Stimulated activated CD4-positive, alpha-beta T cell treated with anti-CD3 and anti-CD28 coated beads, Interleukin-1b, Interleukin-23, amount 100 ng/mL, for 48 hours (primary cell): ENCODE measurements at places on chromosomes 5 and 9.

- DNase-seq = no peak
Observed at GRCh38 chr5:73722231-73722630, 96.2 kb downstream of the ARHGEF28 start.

- no peak for DNase-seq
Observed at GRCh38 chr9:87684627-87685219, 41.2 kb upstream of the CTSL start.

GRCh38 chr5:122895141-122895540, 49.7 kb downstream of the SNX24 start:
- no peak for DNase-seq

DNA sequence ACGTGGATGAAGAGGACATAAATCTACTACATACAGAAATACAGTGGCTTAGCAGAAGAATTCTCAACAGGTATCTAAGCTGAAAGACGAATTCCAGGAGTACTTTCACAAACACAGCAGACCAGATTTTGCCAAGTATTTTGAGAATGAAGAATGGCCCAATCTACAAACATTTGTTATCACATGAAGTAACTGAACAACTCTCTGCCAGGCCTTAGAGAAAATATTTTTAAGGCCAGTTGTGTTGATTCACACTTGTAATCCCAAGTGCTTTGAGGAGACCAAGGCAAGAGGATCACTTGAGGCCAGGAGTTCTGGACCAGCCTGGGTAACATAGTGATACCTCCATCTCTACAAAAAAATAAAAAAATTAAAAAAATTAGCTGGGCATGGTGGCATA, 14.3 kb downstream of the AGTPBP1 start:
- no peak for DNase-seq

- no peak for DNase-seq
Observed at GRCh38 chr9:89802781-89803355, 198.1 kb downstream of the GADD45G start.

GRCh38 chr5:12245429-12245828, 341.2 kb upstream of the CTNND2 start:
- DNase-seq = no peak

DNA sequence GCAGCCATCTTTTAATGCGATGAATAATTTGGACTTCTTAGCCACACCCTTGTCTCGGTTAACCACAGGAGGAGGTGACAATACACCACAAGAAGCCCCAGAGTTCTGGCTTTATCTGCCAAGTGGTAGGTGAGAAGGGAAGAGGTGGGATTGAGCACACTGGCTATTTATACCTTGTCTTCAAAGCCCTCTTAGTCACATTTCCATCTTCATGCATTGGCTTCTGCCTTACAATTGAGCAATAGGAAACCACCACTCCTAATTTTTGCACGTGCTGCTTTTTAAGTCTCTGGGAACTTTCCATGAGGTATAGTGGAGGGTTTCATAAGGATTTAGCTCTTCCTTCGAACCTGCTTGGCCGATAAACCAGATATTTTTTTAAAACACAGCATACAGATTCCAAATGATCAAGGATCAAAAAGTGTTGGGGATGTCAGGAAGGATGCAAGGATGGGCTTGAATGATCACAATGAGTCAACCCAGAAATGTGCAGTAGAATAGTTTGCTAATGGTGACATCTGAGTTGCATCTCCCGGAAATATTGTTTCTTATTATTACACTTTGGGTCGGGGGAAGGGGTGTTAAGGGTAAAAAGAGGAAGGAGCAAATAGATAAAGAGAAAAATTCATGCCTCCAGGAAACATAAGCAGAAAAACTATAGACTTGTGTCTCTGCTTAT, 25.5 kb downstream of the PLAC8L1 start:
- peak; percentile 10 for DNase-seq

- no peak for DNase-seq
Observed at GRCh38 chr5:171908638-171909037, 97.8 kb downstream of the FBXW11 start.

DNA sequence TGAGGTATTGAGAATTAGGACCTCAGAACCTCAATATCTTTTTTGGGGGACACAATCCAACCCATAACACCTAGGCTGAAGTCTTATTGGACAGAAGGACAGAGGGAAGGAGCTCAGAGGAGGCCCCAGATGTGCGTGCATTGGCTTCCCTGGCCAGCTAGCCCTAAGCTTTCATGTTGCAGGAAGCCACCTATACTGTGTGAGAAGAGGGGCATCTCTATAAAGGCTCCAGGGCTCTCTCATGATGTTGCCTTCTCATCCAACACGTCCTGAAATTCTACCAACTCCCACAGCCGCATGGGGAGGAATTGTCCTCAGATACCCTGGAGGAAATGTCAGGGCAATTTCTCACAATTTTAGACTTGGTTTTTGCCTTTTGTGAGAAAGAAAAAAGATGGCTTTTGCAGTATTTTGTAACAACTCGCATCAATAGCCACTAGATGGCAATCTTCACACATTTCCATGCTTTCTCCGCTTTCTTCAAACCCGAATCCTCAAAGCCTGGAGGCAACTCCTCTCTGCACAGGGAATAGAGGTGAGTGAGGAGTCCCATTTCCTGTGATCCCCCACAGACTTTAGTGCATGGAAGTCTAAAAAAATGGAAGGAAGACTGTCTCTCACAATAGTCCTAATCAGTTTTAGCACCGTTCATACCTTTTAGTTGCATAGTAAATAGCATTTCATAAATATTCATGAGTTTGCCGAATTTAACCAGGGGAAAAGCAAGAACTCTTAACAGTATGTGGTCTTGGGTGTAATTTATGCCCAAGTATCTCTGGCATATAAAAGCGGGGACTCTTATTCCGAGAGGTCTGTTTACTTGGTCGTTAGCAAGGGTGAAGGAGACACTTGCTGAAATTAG, 7.4 kb upstream of the PPP3R2 start:
- no peak for DNase-seq

DNA sequence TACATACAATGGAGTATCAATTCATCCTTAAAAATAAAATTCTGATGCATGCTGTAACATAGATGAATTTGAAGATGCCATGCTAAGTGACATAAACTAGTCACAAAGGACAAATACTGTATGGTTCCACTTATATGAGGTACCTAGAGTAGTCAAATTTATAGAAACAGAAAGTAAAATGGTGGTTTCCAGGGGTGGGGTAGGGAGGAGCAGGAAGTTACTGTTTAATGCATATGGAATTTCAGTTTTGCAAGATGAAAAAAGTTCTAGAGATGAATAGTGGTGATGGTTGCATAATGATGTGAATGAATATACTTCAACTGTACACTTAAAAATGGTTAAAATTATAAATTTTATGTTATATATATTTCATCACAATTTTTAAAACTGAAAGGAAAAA, 57.3 kb upstream of the FNIP1 start:
- DNase-seq = no peak

DNA sequence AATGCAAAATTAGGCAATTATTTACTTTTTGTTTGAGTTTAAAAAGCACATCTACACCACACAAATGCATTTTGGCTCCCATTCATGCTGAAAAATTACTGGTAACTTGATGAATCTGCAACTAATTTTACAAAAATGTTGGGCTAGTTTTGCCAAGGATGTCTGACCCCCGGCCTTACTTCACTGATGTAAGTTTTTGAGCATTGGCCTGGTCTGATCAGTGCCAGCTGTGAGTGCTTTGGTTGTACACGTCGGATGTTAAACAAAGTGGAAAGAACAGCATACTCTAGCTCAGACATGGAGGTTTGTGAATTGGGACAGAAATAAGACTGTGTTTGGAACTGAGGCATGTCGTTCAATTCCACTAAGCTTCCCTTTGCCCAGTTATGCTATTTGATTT, 1044.2 kb downstream of the TLE4 start:
- DNase-seq = no peak

GRCh38 chr9:98484162-98484561, 224.6 kb downstream of the GABBR2 start:
- DNase-seq = no peak

GRCh38 chr5:80481019-80481893, 6.6 kb upstream of the FAM151B start:
- DNase-seq = peak; percentile 16

- DNase-seq = no peak
Observed at GRCh38 chr5:53971551-53971950, 338.8 kb downstream of the ARL15 start.

DNA sequence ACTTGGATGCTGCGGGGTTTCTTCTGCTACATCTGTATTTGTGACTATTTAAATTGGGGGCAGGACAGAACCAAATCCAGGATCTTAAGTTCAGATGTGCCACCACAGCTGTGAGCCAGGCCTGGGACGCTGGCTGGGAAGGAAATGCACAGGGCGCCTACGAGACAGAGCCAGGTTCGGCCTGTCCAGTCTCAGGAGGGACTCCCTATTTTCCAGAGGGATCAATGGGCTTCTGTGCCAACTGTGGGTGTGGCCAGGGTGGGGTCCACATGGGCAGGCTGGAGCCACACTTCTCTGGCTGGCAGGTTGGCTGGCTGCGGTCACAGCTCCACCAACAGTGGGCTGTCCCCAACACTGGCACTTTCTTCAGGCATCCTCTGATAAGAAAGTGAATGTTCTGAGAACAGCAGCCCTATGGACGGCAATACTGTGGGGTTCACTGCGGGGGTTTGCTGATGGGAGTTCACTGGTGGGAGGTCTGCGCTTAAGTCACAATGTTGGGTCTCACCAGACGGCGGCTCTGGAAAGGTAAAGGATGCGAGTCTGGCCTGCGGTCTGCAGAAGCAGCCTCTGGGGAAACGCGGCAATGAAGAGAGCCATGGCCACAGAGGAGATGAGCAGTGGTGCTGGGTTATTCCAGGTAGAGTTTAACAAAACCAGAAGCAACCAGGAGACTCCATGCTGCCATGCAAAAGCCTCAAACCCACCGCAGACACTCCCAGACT, 78.1 kb downstream of the DAP start:
- DNase-seq = no peak

DNA sequence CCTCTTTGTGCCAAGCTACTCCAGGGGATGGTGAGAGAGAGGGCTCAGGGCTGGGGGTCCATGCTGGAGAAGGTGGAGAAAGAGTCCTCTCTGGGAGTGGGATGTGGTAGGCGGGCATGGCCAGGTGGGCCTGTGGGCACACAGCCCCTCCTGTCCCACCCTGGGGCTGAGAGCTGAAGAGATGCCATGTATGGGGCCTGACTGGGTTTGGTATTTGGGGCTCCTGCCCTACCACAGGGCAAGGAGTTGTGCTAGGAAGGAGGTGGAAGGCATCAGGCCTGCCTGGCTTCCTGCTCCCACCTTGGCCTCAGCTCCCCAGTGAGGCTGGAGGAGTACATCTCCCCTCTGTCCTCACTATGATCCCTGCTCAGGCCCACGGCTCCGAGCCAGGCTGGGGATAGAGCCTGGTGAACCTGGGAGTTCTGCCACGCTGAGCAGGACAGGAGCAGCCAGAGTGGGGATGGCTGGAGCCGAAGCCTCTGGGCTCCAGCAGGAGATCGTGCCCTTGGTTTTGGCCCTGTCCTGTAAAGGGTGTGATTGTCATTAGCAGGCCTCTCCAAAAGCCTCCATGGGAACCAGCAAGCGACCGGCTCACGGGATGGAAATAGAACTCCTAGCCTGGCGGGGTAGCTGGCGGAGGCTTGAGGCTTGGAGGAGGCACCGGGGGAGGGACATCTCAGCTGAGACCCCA, 75.5 kb downstream of the CACNA1B start:
- DNase-seq = no peak

DNA sequence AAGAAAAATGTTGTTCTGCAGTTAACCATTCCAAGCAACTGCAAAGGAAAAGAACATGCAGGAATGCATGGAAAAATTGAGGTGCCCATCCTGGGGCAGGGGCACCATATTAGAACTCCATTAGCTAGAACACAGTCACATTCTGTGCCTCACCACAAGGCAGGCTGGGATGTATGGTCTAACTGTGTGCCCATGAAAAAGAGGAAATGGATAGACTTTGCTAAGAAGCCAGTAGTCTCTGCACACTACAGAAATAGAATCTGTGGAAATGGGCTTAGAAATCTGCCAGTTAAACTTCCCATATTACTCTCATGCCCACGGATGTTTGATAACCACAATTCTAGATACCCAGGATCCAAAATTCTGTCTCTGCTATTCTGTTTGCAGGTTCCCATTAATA, 423.8 kb upstream of the SMARCA2 start:
- DNase-seq = no peak

DNA sequence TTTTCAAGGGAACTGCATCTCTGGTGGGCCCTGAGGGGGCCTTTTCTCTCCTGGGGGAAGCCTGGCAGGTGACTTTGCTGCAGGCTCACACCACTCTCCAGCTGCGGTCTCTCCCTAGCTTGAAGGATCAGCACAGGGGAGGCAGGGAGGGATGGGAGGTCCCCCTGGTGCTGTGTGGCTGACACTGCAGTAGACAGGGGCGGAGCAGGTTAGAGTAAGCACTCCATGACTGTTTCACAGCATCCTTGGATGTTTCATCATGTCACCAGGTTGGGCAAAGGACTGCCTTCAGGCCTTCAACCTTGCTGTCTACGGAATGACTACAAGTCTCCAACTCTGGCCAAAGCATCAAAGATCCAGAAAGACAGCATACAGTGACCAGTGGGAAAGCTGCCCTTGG, 470.7 kb downstream of the CDK5RAP2 start:
- no peak for DNase-seq

GRCh38 chr9:128101690-128102089, 25.8 kb downstream of the PTGES2 start:
- DNase-seq = no peak

DNA sequence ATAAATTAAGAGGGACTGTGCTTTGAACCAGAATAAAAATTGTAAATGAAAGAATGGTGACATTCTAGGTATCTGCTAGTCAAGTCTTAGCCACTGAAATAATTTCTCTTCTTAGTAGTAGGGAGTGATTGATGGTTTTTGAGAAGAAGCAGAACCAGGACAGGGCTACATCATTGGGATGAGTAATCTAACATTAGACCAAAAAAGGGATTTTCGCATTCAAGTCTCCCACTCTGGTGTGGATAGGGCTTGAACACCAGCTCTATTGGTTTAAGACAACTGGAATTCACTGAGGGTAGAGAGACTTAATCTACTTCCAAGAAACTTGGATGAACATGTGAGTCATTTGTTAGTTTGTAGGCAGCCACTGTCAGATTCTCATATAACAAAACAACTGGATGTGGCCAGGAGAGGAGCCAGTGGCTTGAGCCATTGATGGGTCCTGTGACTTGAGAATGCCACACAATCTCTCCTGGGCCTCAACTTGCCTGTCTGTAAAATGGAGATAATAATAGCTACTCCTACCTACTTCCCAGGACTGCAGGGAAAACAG, 16.6 kb downstream of the FAT2 start:
- DNase-seq = no peak

GRCh38 chr5:146334074-146334533, 4.5 kb upstream of the POU4F3 start:
- DNase-seq = no peak
